ENCODE measurements at places on chromosomes 16 and 17.

DNA sequence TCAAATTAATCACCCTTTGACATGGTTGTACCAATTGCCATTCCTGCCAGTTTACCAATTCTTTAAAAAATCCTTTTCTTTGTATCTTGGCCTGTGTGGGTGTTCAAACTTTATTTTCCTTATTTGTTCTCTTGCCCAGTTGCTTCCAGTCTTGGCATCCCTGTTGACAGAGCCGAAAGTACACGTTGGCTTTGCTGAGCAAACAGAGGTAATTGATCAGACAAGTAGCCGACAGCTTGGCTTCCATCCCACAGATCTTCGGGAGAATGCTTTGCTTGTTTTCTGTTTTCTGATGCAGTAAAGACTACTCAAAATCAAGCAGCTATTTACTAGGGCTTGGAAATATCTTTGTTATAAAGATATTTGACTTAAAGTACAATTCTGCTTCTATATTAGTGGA, 506.8 kb upstream of the SALL1 start:
- no peak for DNase-seq

GRCh38 chr17:40779181-40779909, 3.0 kb downstream of the KRT27 start:
- DNase-seq: peak; percentile 7

- DNase-seq: no peak
Observed at GRCh38 chr17:59848778-59849177, 44.0 kb downstream of the TUBD1 start.

DNA sequence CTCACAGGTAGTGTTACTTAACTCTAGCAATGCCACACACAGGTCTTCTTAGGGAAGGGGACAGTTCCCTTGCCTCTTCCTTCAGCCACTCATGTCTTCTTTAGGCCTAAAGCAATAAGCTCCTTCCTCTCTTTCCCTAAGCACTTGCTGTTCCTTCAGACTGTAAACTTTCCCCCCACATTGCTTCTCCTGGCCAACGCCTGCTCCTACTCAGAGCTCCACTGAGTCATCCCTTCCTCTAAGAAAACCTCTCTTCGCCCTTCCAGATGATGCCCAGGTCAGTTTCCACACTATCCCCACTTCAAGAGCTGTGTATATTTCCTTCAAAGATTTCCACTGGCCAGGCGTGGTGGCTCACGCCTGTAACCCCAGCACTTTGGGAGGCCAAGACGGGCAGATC, 12.5 kb upstream of the EPOP start:
- DNase-seq: no peak

- DNase-seq: no peak
Observed at GRCh38 chr17:364308-364707, 11.7 kb upstream of the RPH3AL start.
